Inflammatory macrophage treated with lipopolysaccharide for 1 hour (primary cell): ENCODE measurements at places on chromosomes 1 and 21.

DNA sequence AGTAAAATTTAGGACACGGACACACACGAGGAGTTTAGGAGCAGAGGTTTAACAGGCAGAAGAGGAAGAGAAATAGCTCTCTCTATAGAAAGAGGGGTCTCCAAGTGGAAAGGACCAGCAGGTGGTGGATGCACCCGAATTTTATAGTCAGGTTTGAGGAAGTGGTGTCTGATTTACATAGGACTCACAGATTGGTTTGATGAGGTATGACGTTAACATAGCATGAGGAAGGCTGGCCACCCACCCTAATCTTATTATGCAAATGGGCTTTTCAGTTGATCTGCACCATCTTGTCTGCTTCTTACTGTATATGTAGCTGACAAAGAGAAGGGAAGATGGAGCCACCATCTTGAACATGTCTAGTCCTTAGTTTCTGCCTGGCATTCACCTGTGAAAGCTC lies 52.5 kb upstream of the RGS2 start:
- DNase-seq: no peak

GRCh38 chr21:37767984-37768383 lies 148.3 kb downstream of the KCNJ6 start:
- DNase-seq: no peak

DNA sequence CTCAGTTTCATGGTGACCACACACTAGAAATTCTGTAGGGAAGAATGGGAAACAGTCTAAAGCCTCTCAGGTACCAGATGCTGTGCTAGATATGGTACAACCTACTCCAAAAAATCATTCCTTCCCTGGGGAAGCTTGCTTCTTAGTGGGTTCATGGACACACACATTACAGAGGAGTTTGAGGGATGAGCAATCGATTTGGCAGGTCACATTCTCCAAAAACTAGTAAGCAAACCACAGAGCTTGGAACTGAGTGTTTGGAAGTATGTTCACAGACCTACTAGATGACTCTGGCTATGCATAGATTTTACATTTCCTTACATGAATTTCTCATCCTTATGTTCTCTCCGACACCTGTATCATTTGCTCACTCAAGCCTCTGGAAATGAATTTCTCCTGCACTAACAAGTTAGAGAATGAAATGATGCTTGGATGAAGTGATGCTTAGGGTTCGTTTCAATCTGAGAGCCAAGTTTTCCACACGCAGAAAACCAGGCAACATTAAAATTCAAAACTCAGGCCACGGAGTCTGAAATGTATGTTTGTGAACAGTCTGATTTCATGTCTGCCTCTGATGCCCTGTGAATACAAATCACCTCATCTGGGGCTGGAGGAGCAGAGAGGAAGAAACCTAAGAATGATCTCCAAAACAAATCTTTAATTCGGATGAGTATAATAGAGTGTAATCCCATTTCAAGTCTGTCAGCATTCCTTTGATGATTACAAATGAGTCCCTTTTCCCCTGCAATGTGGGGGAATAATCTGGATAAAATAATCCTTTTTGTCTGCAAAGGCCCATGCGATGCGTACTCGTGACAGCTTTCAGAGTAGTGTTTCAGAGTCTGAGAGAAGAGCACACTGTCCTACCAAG lies 11.0 kb downstream of the EVA1C start:
- no peak for DNase-seq

DNA sequence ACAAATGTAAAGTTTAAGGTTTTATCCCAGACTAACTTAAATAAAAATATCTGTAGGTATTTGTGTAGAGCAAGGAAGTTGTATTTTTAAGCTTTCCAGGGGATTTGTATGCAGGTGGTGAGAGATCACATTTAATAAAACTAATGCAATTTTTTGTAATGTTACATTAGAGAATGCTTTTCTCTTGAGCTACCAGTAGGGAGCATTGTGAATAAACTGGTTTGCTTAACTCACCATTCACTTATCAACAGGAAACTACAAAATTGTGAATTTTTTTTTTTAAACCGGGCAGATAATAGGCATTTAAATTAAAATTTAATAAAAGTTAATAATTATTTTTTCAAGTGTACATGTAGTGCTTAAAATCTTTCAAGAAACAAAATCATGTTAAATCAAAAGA lies 78.6 kb downstream of the IVNS1ABP start:
- peak; percentile 13 for DNase-seq

DNA sequence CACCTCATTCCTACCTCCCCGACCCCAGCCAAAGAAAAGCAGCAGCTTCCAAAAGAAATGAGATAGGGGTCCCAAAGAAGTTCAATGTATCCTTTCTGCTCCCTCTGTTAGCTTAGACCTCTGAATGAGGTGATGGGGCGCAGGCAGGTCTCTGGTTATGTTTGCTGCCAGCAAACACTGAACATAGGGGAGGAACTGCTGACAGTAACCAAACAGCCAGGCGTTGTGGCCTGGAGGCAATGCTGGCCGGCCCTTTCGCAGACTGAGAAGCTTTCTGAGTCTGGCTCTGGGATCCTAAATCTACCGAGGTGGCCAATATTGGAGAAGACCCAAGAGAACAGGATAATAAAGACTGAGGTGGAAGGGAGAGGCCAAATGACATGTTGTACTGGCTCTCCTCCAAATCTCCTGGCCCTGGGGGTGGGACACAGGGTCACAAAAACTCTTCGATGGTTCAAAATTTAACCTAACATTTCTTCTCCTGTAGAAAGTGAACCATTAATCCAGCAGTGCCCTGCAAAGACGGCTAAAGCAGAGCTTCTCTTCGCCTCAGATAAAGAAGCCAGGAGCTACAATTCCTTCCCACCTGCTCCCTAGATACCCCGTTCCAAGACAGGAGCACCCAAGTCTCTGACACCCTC lies 19.6 kb downstream of the SSR2 start:
- DNase-seq: no peak

DNA sequence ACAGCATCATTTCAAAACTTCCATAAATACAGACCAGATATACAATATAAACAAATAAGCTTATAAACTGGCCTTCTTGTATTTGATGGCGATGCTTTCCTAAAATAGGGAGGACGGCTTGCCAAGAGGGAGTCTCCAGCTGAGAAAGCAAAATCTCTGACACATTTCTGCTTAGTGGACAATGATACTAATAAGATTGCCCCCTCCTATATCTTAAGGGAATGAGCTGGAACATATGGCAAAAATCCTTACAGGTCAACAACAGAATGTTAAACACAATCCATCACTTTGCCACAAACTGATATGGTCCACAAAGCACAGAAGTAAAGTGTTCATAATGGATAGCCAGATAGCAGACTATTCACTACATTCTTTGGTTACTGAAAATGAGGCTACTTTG lies 7.1 kb upstream of the GADD45A start:
- no peak for DNase-seq

DNA sequence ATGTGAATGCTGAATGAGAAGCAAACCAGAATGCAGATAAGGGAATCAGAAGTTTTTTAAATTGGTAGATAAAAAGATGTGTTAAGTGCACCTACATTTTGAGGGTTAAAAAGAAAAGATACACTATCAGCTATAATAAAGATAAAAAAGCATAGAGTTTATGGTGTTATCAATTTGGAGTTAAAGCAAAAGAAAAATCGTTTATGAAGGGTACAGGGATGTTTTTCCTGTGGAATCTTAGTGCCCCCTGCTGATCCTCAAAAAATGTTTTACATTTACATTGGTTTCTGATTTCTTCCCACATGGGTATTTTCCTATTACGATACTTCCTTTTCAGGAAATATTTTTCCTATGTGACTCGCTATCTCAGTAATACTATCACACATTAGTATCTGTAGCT lies 293.5 kb downstream of the MRPL39 start:
- DNase-seq: no peak

GRCh38 chr1:7616076-7616832 lies 154.8 kb upstream of the VAMP3 start:
- peak; percentile 4 for DNase-seq

- DNase-seq: no peak
These were observed 11.7 kb downstream of the C1orf94 start for GRCh38 chr1:34188418-34188817.

DNA sequence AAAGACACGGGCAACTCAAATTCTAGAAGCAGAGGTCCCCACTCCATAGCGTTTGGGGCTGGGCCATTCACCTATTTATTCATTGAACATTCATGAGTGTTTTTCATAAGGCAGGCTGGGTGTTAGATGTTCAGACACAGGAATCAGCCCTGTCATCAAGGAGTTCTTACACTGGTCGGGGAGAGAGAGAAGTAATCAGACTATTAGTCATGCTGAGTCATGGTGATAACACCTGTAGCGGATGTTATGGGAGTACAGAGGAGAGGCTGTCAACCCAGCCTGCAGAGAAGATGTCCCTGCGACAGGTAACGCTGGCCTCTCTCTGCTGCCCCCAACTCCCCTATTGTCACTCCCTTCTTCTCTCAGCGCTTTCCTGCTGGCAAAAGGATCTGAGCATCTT lies 17.2 kb downstream of the LY9 start:
- no peak for DNase-seq

- DNase-seq: no peak
These were observed 54.5 kb downstream of the CD34 start for GRCh38 chr1:207856276-207857023.

GRCh38 chr1:169538998-169539871 lies 47.0 kb downstream of the F5 start:
- DNase-seq: no peak

- no peak for DNase-seq
These were observed 34.9 kb downstream of the HSF2BP start for GRCh38 chr21:43624339-43624738.

- no peak for DNase-seq
These were observed 1.6 kb downstream of the AGO4 start for GRCh38 chr1:35809114-35810095.

DNA sequence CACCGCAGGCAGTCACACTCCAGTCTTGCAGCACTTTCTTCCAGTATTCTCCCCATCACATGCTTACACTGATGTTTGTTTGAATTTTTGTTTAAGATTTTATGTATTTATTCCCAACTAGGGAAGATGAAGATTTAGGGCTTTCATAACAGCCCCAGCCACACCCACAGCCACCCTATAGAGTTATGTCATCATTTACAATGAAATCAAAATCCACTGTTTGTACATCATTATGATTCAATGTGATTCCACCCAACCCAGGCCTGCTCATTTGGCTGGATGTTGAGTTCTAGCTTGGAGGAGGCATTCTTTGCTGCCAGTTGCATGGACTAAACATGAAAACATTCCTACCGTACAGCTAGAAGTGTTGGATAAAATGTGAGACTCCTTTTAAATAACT lies 35.8 kb downstream of the RIPK4 start:
- DNase-seq: peak; percentile 13

GRCh38 chr1:66069976-66070876 lies 277.5 kb downstream of the PDE4B start:
- no peak for DNase-seq

GRCh38 chr1:234331507-234331906 lies 41.7 kb upstream of the COA6 start:
- peak; percentile 87 for DNase-seq

DNA sequence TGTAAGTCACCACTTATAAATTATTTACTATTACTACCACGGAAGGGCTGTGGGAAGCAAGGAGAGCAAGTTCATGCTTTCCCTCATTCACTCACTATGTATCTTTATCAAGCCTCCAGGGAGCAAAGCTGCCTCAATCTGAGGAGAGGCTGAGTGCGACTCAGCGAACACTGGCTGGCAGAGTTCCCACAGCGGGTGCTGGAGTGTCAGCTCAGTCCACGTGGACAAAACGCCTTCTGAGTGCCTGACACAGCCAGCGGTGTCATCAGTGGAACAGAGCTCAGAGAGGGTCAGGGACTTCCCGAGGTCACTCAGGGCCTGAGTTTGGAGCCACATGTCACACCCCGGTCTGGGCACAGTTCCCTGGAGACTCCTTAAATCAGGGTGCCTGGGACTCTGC lies 16.9 kb downstream of the MATN1 start:
- no peak for DNase-seq

DNA sequence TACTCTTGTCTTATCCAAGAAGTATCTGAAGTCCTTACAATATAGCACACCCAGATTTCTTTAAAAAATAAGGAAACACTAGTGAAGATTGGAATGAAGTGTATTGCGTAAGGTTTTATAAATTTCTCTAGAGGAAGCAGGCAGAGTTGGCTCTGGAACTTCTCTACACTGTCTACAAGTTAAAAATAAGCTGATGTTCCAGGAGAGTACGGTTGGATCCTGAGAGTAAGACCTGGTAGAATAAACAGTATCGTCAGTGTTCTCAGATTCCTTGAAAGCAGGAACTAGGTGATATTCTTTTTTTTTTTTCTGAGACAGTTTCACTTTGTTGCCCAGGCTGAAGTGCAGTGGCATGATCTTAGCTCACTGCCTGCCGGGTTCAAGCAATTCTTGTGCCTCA lies 107.9 kb downstream of the USP25 start:
- peak; percentile 27 for DNase-seq

GRCh38 chr1:15272009-15272781 lies 25.2 kb downstream of the FHAD1 start:
- DNase-seq: peak; percentile 92

DNA sequence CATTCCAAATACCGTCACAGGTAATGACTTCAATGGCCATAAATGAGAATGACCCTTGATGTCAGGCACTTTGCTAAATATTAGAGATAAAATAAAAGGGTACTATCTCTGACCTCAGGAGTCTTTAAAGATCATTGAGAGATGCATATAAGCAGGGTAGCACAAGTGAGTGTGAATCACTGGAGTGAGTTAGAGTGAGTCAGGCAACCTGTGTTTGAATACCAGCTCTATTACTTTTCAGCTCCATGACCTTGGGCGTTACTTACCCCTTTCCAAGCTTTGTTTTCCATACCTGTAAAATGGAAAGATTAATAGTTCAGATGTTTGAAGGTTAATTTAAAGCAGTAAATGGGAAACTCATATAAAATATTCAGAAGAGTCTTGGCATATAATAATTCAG lies 1058.0 kb upstream of the ADGRL4 start:
- no peak for DNase-seq

- DNase-seq: no peak
These were observed 68.3 kb downstream of the PRRX1 start for GRCh38 chr1:170732252-170732588.

DNA sequence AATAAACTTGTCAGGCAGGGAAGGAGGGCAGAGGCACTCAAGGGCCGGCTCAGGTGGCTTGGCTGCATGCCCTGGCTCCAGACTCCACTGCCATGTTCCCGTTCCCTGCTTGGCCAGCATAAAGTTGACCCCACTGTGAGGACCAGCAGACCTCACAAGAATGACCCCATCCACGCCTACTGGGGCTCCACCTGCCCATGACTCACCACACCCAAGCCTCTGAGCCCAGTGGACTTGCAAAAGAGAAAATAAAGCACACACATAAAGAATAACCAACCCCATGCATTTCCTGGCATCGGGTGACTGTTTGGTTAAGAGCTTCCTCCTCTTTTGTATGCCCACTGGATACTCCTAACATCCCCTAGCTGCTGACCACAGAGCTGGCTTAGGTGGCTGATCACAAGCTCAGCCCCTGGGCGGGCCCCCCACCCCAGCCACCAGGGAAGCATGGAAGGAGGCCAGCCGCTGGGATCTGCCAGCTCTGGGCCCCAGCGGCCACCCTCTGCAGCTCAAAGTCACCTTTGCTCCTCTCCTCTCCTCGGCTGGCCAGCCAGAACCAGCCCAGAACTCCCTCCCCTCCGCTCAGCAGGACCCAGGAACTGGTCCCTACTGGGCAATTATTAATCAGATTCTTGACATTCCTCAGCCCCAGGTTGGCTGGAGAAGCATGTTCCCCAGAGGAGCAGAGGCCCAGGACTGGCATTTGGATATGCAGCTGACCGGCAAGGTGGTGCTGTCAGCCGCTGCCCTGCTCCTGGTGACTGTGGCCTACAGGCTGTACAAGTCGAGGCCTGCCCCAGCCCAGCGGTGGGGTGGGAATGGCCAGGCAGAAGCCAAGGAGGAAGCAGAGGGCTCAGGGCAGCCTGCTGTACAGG lies at the start of gene KLHDC7A:
Gene KLHDC7A (plus strand): TSS at position 616 of the 875 bp plus-strand sequence. CDS start 52 bp downstream, at position 668.
- no peak for DNase-seq

GRCh38 chr1:112675728-112676381 lies 1.4 kb downstream of the MOV10 start:
- DNase-seq: no peak
